CD4-positive, alpha-beta T cell (primary cell): ENCODE measurements at places on chromosomes 4 and X. TPM values are rescaled to one million over a fixed set of nuclear protein-coding genes. Genes with fewer than 3 reads are reported as not detected.

Gene DTHD1
- total RNA-seq: 0.11 TPM

Gene HSFX1
- 0.30 TPM for total RNA-seq

DNA sequence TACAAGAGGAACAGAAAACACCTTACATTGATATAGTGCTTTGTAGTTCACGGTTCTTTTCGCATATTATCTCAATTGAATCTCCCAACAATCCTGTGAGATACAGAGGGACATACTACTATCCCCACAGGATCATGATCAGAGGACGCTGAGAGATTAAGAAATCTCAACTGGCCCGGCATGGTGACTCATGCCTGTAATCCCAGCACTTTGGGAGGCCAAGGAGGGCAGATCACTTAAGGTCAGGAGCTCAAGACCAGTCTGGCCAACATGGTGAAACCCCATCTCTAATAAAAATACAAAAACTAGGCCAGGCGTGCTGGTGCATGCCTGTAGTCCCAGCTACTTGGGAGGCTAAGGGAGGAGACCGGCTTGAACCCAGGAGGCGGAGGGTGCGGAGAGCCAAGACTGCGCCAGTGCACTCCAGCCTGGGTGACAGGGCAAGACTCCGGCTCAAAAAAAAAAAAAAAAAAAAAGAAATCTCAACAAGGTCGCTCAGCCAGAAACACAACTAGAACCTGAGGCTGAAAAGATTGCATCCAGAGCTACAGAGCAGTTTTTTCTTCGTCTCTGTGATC is 7.4 kb downstream of the APOO start:
- DNase-seq: no peak

Gene LRRC66
- total RNA-seq: not detected

DNA sequence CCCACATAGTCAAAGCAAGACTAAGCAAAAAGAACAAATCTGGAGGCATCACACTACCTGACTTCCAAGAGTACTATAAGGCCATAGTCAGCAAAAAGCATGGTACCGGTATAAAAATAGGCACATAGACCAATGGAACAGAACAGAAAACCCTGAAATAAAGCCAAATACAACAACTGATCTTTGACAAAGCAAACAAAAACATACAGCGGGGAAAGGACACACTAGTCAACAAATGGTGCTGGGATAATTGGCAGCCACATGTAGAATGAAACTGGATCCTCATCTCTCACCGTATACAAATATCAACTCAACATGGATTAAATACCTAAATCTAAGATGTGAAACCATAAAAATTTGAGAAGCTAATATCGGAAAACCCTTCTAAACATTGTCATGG is 819.3 kb upstream of the FRG1 start:
- DNase-seq: no peak

Gene HGFAC
- 0.75 TPM for total RNA-seq

- DNase-seq: no peak
These were observed 2.6 kb upstream of the ZNF674 start for GRCh38 chrX:46547857-46548256.

DNA sequence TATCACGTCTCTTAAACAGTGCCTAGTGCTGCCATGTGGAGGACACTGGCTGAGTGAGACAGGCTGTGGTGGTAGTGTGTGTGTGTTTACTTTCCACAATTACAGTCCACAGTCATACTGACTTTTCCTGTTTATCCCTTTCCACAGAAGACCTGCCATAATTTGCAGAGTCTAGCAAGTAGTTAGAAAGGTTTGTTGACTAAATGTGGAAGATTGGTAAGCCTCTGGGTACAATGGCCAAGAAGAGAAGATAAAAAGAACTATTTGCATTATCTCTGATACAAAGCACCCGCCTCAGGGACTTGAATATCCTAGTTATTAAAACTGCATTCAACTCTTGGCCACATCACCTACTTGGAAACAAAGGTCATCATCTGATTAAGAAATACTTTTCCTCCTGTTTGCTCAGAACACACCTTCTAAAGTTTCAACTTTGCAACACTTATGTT is 89.1 kb downstream of the FAM13A start:
- no peak for DNase-seq

DNA sequence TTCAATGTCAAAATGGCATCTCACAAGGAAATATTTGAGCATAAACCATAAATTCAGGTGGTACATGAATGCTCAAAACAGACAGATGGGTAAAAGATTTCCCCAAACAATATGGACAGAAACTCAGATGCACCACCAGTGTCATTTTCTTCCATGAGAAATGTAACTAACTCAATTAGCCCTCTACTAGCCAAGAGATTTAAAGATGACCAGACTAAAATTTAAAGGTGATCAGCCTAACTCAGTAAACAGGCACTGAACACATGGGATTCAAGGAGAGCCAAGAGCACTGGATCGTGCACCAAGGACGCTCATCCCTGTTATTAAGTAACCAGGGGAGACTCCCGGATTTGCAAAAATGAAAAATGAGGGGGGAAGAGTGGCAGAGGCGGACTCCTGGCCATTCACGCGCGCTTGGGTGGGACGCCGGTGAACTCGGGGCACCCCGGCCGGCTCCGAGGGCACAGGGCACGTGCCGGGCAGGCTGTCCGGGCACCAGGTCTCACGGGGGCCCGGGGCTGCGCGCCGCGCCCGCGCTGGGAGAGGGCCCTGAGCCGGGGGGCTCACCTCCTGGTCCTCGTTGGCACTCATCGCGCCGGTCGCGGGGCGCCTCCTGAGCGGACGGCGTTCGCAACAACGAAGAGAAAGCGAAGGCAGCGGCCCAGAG is 490 bp downstream of the RWDD4 start:
- no peak for DNase-seq

Gene PABPC1L2A
- total RNA-seq: not detected

Gene PRRG3
- total RNA-seq: not detected

DNA sequence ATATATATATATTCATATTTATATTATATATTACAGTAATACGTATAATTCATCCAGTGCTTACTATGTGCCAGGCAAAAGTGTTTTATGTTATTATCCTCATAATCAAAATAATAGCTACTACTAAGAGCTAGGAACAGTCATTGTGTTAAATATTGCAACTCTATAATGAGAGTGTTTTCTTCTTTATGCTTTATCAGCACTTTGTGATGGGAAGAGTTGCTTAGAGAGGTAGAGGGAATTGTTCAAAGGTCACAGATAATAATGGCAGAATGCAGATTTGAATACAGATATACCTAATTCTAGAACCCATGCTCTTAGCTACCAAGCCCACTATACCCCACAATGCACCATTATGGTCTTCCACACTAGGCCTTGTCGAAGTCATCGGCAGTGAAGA is 318.8 kb upstream of the PPARGC1A start:
- no peak for DNase-seq

Gene MAGEB17
- not detected for total RNA-seq

DNA sequence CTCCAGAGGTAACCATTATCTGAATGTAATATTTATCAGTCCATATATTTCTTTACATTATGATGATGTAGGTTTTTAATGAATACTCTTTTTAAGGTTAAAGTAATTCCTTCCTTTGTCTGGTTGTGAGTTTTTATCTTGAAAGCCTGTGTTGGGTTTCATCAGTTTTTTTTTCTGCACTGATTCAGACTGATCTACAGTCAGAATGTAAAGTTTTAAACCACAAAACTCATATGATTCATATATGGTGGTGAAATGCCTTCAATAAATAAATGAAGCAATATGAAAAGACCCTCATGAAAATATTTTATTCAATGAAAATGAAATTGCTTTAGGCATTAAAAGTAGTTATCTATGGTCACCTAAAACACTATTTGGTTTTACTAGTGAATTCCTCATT is 47.1 kb downstream of the SORBS2 start:
- no peak for DNase-seq

- peak; percentile 83 for DNase-seq
These were observed 33.5 kb upstream of the CHRNA9 start for GRCh38 chr4:40301603-40302002.

Gene ARMCX1
- total RNA-seq: 0.66 TPM

DNA sequence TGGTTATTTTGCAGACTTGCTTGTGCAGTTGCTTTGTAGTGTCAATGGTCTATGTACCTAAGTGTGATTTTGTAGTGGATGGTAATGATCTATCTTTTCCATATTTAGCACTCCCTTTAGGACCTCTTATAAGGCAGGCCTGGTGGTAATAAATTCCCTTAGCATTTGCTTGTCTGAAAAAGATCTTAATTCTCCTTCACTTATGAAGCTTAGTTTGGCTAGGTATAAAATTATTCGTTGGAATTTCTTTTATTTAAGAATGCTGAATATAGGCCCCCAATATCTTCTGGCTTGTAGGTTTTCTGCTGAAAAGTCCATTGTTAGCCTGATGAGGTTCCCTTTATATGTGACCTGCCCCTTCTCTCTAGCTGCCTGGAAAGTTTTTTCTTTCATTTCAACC is 10.6 kb upstream of the HSD17B13 start:
- no peak for DNase-seq

Gene DMRTC1
- total RNA-seq: 0.50 TPM
